ENCODE measurements at places on chromosomes 1 and 21.

- no peak for DNase-seq
Observed at GRCh38 chr1:65788762-65789161, 3.9 kb upstream of the PDE4B start.

DNA sequence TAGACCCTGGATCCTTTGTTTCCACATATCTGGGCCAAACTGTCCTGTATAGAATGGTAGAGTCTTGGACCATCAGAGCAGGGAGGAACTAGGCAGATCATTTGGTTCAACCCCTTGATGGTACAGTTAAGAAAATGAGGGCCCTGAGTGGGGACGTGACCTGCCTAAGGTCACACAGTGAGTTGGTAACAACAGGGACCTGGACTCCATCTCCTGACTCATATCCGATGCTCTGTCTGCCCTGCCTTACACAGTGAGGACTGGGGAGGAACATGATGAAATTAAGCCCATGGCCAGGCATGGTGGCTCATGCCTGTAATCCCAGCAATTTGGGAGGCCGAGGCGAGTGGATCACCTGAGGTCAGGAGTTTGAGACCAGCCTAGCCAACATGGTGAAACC is 440.2 kb downstream of the PTPRU start:
- DNase-seq: no peak

GRCh38 chr1:69569576-69570328 is 2.0 kb downstream of the LRRC7 start:
- DNase-seq: no peak

DNA sequence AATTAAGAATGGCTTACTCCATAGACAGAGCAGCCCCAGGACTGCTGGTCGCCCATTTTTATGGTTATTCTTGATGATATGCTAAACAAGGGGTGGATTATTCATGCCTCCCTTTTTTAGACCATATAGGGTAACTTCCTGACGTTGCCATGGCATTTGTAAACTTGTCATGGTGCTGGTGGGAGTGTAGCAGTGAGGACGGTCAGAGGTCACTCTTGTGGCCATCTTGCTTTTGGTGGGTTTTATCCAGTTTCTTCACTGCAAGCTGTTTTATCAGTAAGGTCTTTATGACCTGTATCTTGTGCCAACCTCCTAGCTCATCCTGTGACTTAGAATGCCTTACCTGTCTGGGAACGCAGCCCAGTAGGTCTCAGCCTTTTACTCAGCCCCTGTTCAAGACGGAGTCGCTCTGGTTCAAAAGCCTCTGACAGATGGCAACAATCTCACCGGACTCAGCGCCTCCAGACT is 5.2 kb upstream of the AGPAT3 start:
- DNase-seq: no peak

DNA sequence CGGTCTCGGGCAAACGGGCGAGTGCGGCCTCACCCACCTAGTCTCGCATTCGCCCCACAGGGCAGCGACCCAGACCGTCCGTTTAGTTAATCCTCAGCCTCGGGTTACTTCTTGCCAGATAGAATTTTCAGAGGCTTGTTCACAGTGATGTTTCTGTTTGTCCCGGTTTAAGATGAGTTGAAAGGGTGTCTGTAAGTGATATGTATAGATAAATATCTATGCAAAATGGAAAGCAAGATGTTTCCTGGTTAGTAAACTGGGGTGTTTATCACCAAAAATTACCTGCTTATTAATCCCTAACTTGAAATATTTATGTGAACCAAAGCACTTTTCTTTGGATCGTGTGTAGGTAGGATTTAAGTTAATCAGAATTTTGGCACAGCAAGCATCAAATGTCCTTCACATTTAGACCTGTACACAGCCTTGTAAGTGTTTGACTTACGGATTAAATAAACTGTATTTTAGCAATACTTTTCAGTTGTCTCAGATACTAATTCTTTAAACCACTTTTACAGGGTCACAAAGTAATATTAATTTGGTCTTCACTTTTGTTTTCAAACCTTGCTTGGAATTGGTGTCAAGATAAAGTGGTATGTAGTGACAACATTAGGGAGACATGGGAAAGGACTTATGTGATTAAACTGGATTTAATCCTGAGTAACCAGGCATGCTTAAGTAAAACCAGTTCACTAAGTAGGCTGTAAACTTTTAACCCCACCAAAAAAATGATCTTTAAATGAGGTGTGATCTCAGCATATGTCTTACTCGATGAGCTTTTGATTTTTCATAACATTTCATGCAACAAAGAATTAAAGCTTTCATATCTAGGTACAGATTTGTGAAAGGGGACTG is 914 bp downstream of the ZNF326 start:
- no peak for DNase-seq

DNA sequence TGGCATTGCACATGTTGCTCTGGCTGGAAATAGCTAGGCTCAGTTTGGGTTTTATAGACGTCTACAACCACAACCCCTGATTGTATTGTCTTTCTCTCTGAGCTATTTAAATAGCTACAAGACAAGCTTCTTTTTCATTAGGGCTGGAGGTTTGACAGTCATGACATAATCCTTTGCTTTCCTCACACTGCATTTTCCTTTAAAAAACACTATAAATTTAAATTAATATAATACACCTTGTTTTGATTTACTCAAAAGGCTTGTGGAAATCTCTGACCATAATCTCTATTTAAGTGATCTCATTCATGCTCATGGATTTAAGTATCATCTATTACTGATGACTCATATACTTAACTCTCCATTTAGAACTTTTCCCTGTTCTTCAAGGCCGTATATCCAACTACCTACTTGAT is 50.4 kb upstream of the PTGFR start:
- no peak for DNase-seq

DNA sequence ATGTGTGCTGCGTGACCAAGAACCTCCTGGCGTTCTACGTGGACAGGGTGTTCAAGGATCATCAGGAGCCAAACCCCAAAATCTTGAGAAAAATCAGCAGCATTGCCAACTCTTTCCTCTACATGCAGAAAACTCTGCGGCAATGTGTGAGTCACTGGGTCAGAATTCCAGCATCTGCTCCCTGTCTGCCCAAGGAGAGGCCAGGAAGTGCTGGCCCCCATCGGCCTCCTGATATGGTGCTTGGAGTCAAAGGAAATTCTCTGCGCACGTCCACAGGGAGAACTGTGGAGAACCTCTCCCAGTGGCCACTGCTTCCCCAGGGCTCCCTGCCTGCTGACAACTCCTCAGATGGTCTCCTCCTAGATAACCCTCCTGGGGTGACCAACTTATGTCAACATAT is 25.6 kb upstream of the IL20 start:
- DNase-seq: no peak

DNA sequence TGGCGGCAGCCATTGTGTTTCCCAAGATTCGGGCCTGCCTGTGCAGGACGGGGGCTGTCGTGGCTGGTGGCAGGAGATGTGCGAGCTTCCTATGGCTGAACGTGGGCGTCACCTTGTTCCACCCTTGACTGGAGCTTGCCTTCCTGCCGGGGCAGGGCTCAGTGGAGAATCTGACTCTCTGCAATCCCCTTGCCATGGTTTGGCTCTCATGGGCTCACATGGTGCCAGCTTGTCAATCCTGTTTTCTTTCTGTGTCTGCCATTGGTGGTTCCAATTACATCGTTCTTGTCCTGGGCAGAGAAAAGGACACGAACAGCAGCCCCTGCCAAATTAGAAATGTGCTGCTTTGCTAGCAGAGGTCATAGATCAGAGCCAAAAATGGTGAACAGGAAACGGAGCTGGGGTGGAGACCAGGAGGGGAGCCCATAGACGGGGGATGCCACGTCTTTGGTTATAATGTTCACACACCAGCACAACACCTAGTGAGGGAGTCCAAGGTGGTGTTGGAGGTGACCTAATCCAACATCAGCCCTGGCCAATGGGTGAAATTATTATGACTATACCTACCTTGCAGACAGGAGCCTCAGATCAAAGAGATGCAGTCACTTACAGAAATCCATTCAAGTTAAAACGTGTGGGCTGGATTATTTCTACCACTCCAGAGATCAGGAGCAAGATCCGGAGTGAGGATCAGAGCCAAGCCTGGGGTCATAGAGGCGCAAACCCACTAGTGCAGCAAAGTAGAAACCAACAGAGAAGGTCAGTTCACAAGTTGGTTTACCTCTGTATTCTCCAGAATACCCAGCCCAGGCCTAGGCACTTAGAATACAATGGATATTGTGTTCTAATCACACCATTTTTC is 253.1 kb downstream of the SIPA1L2 start:
- DNase-seq: no peak

DNA sequence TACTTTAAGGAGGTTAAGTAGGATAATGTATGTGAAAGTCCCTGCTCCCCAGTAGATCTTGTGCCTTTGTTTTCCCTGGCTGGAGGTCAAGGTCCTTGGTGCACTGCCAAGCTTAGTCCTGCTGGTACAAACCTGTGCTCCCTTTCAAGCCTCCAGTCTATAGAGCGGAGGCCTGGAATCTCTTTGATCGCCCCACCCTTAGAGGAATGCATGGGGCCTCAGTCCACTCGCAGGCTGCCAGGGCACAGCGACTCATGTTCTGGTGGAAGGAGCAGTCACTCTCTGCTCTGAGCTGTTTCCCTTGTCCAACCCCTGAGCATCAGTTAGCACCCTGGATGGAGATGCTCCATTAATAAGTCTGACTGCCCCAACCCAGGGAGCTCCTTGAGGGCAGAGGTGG is 121.8 kb downstream of the HMGB4 start:
- no peak for DNase-seq

DNA sequence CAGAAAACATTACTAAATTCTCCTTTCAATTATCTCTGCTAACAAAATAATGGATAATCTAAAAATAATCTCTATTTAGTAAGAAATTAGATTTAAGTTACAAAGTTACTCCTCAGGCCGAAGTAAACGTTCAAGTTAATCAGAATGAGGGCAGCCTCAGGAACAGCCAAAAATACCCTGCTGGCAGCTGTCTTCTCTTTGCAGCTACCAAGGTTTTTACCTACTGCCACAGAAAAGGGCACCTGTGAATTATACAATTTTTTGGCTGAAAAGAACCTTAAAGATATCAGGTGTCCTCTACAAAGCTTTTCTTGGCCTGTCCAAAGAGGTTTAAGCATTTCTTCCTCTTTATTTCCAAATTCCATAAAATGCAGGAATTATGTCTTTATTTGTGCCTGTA is 84.4 kb downstream of the AKT3 start:
- no peak for DNase-seq

All from NCI-H1092 (cell line).